ENCODE measurements at places on chromosomes 6 and 20. TPM values are rescaled to one million over a fixed set of nuclear protein-coding genes. Genes with fewer than 3 reads are reported as not detected.
A peak's percentile ranks its signal among the peaks of the same experiment; 100 is the strongest.

GRCh38 chr20:52482044-52482443 lies 290.5 kb upstream of the ZFP64 start:
- DNase-seq, result no peak
- H3K4me3 ChIP-seq, result no peak overlapping the region
- no peak overlapping the region for H3K27ac ChIP-seq
- no peaks in the 10 kb centered on the region for H3K4me1 ChIP-seq
- H3K27me3 ChIP-seq, result no peaks in the 10 kb centered on the region
- H3K36me3 ChIP-seq, result no peaks in the 10 kb centered on the region

GRCh38 chr6:9064156-9064555 lies 628.8 kb upstream of the SLC35B3 start:
- DNase-seq, result no peak
- no peaks in the 10 kb centered on the region for H3K27me3 ChIP-seq
- H3K4me1 ChIP-seq, result no peaks in the 10 kb centered on the region
- no peak overlapping the region for H3K27ac ChIP-seq
- no peaks in the 10 kb centered on the region for H3K36me3 ChIP-seq

GRCh38 chr6:118788702-118789101 lies 105.2 kb upstream of the ASF1A start:
- no peak for DNase-seq
- peaks cover 11% of the 10 kb centered on the region for H3K4me1 ChIP-seq
- H3K27ac ChIP-seq, result no peak overlapping the region
- no peaks in the 10 kb centered on the region for H3K36me3 ChIP-seq
- H3K27me3 ChIP-seq, result no peaks in the 10 kb centered on the region

DNA sequence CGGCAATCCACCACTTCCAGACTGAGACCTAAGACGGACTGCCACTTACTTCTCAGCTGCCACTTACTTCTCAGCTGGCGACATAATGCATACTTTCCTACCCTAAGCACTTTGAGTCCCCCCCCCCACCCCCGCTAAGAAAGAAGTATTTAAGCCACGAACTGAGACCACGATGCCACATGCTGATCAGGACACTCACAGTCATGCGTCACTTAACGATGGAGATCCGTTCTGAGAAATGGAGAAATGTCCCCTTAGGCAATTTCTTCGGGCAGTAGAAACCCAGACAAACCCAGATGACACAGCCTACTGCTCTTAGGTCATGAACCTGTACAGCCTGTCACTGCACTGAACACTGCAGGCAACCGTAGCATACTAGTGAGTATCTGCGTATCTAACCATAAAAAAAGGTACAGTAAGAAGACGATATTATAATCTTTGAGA lies 690 bp downstream of the IFNGR1 start:
- H3K36me3 ChIP-seq, result no peaks in the 10 kb centered on the region
- H3K4me3 ChIP-seq, result peak overlapping the region; percentile 97
- DNase-seq, result no peak
- H3K27me3 ChIP-seq, result no peaks in the 10 kb centered on the region
- peaks cover 90% of the 10 kb centered on the region for H3K4me1 ChIP-seq
- peak overlapping the region; percentile 99 for H3K27ac ChIP-seq

DNA sequence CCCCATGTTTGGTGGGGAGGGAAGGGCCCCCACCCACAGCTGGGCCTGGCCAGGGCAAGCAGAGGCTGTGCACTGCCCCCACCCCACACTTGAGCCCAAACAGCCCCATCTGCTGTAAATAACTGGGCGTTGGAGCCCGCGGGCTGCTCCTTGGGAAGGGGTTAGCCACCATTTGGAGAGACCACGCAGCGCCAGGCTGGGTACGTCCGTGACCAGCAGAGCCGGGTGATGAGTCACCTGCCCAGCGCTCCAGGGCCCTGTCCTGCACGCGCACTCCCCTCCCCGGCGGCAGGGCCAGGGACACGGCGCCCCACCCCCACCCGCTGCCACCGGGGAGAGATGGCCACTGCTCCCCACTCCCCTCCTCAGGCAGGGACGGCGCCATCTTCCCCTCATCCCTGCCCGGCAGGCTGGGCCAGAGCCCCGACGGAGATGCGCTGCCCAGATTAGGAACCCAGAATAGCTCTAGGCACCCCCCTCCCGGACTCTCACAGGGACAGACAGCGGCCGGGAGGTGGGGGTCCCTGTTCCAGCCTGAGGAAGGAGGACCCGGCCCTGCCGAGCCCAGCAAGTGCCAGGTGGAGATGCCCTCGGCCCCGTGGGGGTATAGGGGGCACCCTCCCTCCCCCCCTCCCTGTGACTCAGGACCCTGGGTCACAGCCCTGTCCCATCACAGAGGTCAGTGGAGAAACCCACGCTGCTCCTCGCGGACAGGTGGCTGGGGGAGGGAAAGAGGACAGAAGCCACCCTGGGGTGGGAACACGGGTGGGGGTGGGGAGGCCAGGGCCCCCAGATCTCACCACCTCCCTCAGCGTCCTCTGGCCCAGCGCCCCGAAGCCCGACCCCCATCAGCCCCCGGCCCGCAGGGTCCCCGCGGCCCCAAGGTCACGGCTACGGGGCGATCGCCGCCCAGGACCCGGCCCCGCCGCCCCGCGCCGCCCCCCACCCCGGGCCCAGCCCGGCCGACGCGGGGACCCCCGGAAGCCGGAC lies 642 bp downstream of the EEF1A2 start:
- H3K4me1 ChIP-seq, result peaks cover 39% of the 10 kb centered on the region
- H3K27ac ChIP-seq, result no peak overlapping the region
- peaks cover 28% of the 10 kb centered on the region for H3K27me3 ChIP-seq
- DNase-seq, result no peak
- H3K36me3 ChIP-seq, result no peaks in the 10 kb centered on the region

GRCh38 chr6:1667012-1667804 lies 57.5 kb downstream of the FOXC1 start:
- H3K27ac ChIP-seq, result no peak overlapping the region
- no peaks in the 10 kb centered on the region for H3K4me1 ChIP-seq
- no peaks in the 10 kb centered on the region for H3K36me3 ChIP-seq

LAMA2 gene
- 1.7 TPM for total RNA-seq

GRCh38 chr20:1621316-1621715 lies 1.5 kb upstream of the SIRPB1 start:
- no peak overlapping the region for H3K4me3 ChIP-seq
- H3K27me3 ChIP-seq, result peaks cover 4% of the 10 kb centered on the region
- no peaks in the 10 kb centered on the region for H3K4me1 ChIP-seq
- H3K36me3 ChIP-seq, result no peaks in the 10 kb centered on the region
- no peak overlapping the region for H3K27ac ChIP-seq
